ENCODE measurements at places on chromosomes 6 and 20.
A peak's percentile ranks its signal among the peaks of the same experiment; 100 is the strongest.

GRCh38 chr20:24535941-24536730, 66.7 kb downstream of the SYNDIG1 start:
- H3K27me3 ChIP-seq: no peaks in the 10 kb centered on the region
- DNase-seq: no peak

DNA sequence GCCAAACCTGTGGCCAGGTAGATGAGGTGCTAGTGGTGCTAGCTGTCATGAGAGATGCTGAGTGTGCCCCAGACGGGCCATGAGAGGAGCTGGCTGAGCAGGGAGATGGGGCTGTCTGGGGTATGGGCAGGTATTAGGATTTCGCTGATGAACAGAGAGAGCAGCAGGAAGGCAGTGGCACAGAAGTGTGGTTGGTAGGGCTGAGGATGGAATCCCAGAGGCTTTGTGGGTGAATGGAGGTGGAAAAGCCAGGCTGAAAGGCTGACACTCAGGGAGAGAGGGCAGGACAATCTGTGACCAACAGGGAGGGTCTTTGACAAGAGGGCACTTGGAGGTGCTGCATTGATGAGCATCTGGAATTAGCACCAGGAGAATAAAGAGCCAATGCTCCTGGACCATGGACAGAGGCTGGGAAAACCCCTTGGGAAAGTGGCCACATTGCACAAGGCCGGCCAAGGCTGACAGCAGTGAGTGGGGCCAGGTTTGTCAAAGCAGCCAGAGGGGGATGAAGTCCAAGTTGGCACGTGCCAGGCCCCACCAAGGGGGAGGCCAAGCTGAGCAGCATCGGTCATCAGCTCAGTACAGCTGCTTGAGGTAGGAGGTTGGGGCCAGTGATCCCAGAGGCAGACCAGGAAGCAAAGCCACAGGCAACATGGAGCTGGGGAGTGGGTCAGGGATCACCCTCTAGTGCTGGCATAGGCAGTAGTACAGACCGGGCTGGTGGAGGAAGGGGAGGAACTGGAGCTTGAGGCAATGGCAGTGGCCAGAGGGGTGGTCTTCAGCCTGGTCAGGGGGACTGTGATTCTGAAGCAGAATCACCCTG, 19.7 kb upstream of the SGK2 start:
- H3K4me1 ChIP-seq: no peaks in the 10 kb centered on the region
- DNase-seq: no peak
- no peak overlapping the region for H3K27ac ChIP-seq
- H3K27me3 ChIP-seq: no peaks in the 10 kb centered on the region
- H3K4me3 ChIP-seq: no peak overlapping the region

DNA sequence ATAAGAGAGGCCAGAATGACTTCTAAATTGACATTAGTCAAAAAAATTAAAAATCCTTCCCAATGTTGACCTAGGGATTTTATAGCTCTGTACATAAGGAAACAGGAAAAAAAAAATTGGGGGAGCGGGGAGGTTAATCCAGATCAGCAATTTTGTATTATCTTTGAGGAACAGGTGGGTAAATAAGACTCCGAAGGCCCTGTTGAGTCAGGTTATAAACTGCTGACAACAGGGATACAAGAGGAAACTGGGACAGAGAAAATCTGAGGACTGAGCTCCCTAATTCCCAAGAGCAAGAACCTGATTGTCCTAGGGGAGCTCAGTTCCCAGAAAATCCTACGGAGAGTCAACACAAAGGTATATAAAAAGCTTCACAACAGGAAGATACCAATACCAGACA, 26.8 kb upstream of the CRIP3 start:
- no peak overlapping the region for H3K4me3 ChIP-seq
- H3K36me3 ChIP-seq: peaks cover 26% of the 10 kb centered on the region
- no peak for DNase-seq
- H3K4me1 ChIP-seq: peaks cover 13% of the 10 kb centered on the region
- no peak overlapping the region for H3K27ac ChIP-seq

- no peak for DNase-seq
- no peak overlapping the region for H3K27ac ChIP-seq
- no peaks in the 10 kb centered on the region for H3K4me1 ChIP-seq
- no peaks in the 10 kb centered on the region for H3K36me3 ChIP-seq
Observed at GRCh38 chr20:17541996-17542395, 10.8 kb upstream of the BFSP1 start.

- H3K4me3 ChIP-seq: no peak overlapping the region
- no peak overlapping the region for H3K27ac ChIP-seq
- no peaks in the 10 kb centered on the region for H3K27me3 ChIP-seq
- DNase-seq: no peak
Observed at GRCh38 chr6:42013134-42013516, 37.2 kb upstream of the TAF8 start.

DNA sequence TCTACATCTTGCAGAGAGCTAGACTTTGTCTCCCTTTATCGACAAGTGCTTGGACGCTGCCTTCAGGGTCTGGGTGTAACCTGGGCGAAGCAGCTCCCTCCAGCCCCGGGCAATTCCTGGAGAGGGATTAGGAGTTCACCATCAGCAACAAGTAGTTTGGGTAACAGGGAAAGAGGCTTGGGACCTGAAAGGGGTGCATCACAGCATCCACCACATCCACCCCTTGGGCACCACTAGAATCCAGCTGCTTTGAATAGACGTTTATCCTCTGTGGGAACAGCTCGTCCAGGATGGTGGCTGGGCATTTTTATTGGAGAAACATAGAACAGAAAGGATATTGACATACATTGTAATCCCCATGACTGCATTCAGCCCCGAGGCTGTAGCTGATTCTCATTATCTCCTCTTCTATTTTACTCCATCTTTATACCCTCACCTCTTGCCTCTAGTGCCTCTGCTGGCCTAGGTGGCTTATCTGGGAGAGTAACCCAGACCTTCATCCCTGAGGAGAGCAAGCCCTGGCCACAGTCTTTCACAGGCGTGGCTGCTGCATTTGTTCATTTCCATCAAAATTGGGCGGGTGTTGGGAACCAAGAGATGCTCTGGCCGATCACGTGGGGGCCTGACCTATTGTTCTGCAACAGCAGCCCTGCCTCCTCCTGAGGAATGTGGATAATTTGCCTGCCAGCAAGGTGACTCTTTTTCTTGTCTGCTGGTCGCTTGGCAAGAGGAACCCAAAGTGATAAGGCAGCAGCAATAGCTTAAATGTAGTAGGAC, 109.2 kb upstream of the RALGAPA2 start:
- DNase-seq: no peak
- H3K27me3 ChIP-seq: no peaks in the 10 kb centered on the region
- no peaks in the 10 kb centered on the region for H3K36me3 ChIP-seq
- H3K27ac ChIP-seq: no peak overlapping the region
- H3K4me1 ChIP-seq: no peaks in the 10 kb centered on the region
- no peak overlapping the region for H3K4me3 ChIP-seq

DNA sequence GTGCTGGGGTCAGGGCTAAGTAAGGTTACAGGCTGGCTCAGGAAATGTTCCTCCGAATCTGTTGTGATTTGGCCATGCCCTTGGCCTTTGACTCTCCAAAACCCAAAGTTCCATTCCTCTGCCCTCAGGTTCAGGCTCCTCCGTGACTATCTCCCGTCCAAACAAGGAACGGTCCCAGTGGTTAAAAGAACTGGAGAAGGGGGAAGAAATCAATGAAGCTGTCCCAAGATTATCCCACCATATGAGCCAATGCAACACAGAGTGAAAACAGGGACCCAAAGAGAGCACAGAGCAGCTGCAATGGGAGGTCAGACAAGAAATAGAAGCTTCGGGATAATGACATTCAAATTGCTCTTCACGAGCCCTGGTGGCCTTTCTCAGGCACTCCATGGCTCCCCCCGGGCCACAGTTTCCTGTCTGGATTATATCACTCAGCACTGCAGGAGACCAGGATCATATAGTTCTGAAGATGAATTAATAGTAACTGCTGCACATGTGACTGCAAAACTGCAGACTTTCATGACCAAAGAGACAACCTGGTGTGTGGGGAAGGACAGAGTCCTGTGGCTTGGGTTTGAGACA, 211.3 kb downstream of the ZNF217 start:
- no peaks in the 10 kb centered on the region for H3K4me1 ChIP-seq
- no peaks in the 10 kb centered on the region for H3K36me3 ChIP-seq
- no peak overlapping the region for H3K4me3 ChIP-seq
- H3K27me3 ChIP-seq: no peaks in the 10 kb centered on the region

GRCh38 chr20:49691818-49692568, 21.7 kb downstream of the B4GALT5 start:
- H3K4me1 ChIP-seq: peaks cover 7% of the 10 kb centered on the region
- H3K4me3 ChIP-seq: no peak overlapping the region
- H3K27me3 ChIP-seq: no peaks in the 10 kb centered on the region
- H3K36me3 ChIP-seq: no peaks in the 10 kb centered on the region

- no peaks in the 10 kb centered on the region for H3K4me1 ChIP-seq
- no peak for DNase-seq
- no peaks in the 10 kb centered on the region for H3K36me3 ChIP-seq
- H3K4me3 ChIP-seq: no peak overlapping the region
- H3K27ac ChIP-seq: no peak overlapping the region
Observed at GRCh38 chr6:137723273-137724017, 143.6 kb upstream of the TNFAIP3 start.

DNA sequence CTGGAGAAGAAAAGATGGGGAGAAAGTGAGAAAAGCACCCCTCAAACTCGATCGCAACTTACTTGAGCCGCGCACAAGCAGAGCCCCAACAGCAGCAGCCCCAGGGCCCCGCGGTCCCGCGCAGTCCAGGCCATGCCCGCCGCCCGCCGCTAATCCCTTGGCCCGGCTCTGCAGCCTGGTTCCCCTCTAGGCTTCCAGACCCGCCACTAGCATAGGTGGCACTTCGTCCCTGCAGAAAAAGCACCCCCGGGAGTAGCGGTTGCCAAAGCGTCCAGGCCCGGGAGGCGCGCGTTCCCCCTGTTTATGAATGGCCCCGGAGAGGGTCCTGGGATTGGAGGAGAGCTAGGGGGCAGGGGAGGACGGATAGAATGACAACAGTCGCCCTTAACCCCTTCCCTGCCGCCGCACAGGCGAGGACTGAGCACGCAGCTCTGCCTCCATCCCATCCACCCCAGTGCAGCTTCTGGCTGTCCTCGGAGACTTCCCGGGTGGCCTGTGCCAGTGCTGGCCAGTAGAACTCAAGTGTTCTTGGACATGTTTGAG, 19.9 kb downstream of the COL9A1 start:
- no peak for DNase-seq
- H3K4me1 ChIP-seq: no peaks in the 10 kb centered on the region
- H3K4me3 ChIP-seq: no peak overlapping the region
- H3K27me3 ChIP-seq: peaks cover 9% of the 10 kb centered on the region

- DNase-seq: no peak
- peak overlapping the region; percentile 66 for H3K4me3 ChIP-seq
- H3K27me3 ChIP-seq: no peaks in the 10 kb centered on the region
Observed at GRCh38 chr20:41141153-41141815, 3.9 kb downstream of the PLCG1 start.

DNA sequence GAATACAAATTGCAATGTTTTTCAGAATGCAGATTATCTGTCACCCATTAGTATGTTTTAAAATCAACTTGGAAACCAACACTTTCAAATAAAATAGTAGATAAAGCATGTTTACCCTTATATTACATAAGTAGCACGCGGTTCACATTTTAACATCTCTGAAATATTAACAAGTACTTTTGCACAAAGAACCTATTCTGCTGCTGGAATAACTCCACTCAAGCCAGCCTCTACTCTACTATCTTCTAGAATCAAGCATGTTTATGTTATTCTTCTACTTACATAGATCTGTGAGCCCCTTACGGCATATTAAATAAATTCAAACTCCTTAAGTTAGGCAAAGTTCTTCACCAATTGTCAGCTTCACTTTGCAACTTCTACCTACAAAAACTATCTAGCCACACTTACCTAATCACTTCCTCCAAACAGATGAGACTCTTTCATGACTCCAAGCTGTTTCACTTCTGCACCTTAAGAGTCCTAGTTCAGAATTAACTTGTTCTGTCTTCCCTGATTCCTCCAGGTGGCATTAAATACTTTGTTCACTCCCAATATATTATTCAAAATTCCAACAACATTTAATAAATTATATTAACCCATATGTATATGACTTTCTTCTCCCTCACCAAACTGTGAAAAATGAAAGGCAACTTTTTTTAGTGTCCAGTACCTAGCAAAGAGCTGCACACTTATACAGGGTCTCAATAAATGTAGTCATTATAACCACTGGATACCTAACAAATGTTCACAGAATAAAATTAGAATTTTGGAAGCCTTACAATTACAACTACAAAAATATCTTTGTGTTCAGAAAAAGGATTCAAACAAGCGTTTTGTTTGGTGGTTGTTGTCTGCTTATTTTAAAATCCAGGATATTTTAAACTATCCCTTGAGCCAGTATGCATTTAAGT, 12.1 kb downstream of the CEP85L start:
- H3K27ac ChIP-seq: no peak overlapping the region
- no peaks in the 10 kb centered on the region for H3K36me3 ChIP-seq
- DNase-seq: no peak
- H3K4me1 ChIP-seq: peaks cover 9% of the 10 kb centered on the region
- no peak overlapping the region for H3K4me3 ChIP-seq

DNA sequence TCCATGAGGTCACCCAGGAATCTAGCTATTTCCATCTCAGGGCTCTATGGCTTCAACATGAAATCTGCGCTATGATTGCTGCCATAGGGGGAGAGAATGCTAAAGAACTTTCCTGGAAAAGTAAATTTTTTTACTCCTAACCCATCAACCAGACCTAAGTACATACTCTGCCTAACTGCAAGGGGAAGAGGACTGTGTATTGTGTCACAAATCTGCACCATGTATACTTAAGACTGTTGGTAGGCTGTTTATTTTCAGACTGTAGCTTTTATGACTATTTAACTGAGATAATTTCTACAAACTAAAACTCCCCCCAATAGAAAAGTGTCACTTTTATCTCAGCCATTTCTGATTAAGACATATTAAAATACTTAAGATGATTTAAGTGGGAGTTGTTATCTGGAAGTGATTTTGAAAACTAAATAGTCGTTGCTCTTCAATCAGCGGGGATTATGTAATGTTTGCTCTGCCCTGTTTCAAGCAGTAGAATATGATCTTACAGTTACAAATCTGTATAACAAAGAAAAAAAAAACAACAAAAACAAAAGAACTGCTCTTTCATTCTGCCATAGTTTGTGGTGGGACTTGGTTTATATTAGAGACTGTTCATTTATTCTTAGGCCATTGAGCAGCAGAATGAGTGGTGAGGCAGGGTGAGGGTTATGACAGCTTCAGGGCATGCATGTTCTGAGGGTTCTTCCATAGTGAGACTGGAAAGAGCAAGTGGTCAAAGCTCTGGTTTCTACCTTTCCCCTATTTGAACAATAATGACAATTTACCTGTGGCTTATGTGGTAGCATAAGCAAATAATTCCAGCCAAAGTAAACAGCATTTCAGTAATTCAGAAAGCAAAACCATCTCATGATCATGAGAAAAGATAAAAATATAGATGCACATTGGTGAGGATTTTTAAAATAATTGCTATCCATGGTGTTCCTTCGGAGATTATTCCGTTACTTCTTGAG, 126.3 kb upstream of the CEP162 start:
- no peak overlapping the region for H3K4me3 ChIP-seq
- H3K27ac ChIP-seq: no peak overlapping the region
- no peaks in the 10 kb centered on the region for H3K36me3 ChIP-seq
- no peak for DNase-seq
- no peaks in the 10 kb centered on the region for H3K4me1 ChIP-seq
- H3K27me3 ChIP-seq: no peaks in the 10 kb centered on the region

GRCh38 chr6:25035174-25035511, 99.4 kb upstream of the RIPOR2 start:
- H3K4me1 ChIP-seq: peaks cover 38% of the 10 kb centered on the region
- no peaks in the 10 kb centered on the region for H3K27me3 ChIP-seq
- peaks cover 4% of the 10 kb centered on the region for H3K36me3 ChIP-seq
- H3K27ac ChIP-seq: peak overlapping the region; percentile 61
- peak overlapping the region; percentile 64 for H3K4me3 ChIP-seq

- no peaks in the 10 kb centered on the region for H3K27me3 ChIP-seq
- peaks cover 53% of the 10 kb centered on the region for H3K4me1 ChIP-seq
- no peak overlapping the region for H3K4me3 ChIP-seq
- peak overlapping the region; percentile 82 for H3K27ac ChIP-seq
- peaks cover 3% of the 10 kb centered on the region for H3K36me3 ChIP-seq
Observed at GRCh38 chr20:48759631-48760245, 68.1 kb downstream of the PREX1 start.

All from effector memory CD4-positive, alpha-beta T cell (primary cell).